Activated CD4-positive, alpha-beta T cell treated with anti-CD3 and anti-CD28 coated beads, Interleukin-2, amount 10 ng/mL, durations not matched to agents 24 days and 14 days (primary cell): ENCODE measurements at places on chromosomes 12 and 14. TPM values are rescaled to one million over a fixed set of nuclear protein-coding genes. Genes with fewer than 3 reads are reported as not detected.

Gene DIO3
- total RNA-seq = not detected in 2 replicates

Gene SIX6
- not detected in 2 replicates for total RNA-seq

Gene DPF3
- total RNA-seq = 1.5 and 2.8 TPM in 2 replicates

Gene CCDC175
- total RNA-seq = not detected in 2 replicates

Gene PLEKHD1
- 0.12 TPM in 1 of 2 replicates, not detected in the other for total RNA-seq

GRCh38 chr12:52197371-52198231 lies 5.8 kb upstream of the KRT80 start:
- H3K27ac ChIP-seq = no peak overlapping the region
- no peaks in the 10 kb centered on the region for H3K36me3 ChIP-seq

- DNase-seq = peak; percentile 92
- H3K27ac ChIP-seq = no peak overlapping the region
- peak overlapping the region; percentile 37 for H3K4me3 ChIP-seq
- H3K4me1 ChIP-seq = peaks cover 38% of the 10 kb centered on the region
- no peaks in the 10 kb centered on the region for H3K36me3 ChIP-seq
Observed at GRCh38 chr14:64764641-64765520, 60.7 kb downstream of the PLEKHG3 start.

- H3K4me3 ChIP-seq = no peak overlapping the region
- no peak overlapping the region for H3K27ac ChIP-seq
- H3K36me3 ChIP-seq = no peaks in the 10 kb centered on the region
Observed at GRCh38 chr14:86243158-86243557, 713.2 kb downstream of the FLRT2 start.

DNA sequence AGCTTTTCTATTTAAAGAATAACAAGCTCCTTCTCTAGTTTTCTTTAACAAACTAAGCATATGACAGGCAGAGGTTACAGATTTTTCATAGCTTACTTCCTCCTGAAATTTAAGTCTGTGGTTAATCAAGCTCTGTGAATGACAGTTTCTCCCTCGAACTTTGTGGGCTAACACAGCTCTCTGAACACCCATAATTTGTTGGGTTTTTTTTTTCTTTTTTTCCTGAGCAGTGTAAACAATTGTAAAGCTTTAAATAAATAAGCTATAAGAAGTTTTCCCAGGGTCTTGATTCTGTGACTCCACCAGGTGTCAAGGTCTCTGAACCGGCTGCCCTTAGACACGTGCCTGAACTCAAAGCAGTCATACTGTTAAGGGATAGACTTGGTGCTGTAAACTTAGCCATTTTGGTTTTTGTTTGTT lies 128.1 kb upstream of the AMIGO2 start:
- H3K36me3 ChIP-seq = peaks cover 71% of the 10 kb centered on the region
- peaks cover 65% of the 10 kb centered on the region for H3K4me1 ChIP-seq
- H3K4me3 ChIP-seq = peak overlapping the region; percentile 79
- DNase-seq = no peak
- peak overlapping the region; percentile 18 for H3K27ac ChIP-seq

DNA sequence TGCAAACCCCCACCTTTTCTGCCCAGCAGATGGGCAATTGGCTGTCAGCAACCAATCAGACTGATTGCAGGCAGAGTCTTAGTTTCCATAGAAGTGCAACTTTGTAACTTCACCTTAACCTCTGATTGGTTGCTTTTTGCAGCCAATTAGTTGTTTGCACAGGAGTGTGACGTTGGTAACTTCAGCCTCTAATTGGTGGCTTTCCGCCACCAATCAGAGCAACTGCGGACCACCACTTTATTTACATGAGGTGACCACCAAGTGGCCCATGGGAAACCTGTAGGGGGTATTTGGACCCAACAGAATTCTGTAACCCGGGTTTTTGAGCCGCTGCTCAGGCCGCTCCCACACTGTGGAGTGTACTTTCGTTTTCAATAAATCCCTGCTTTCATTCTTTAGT lies 32.3 kb downstream of the CDKN1B start:
- H3K27me3 ChIP-seq = no peaks in the 10 kb centered on the region
- no peak for DNase-seq
- peaks cover 54% of the 10 kb centered on the region for H3K36me3 ChIP-seq
- H3K4me1 ChIP-seq = peaks cover 15% of the 10 kb centered on the region

DNA sequence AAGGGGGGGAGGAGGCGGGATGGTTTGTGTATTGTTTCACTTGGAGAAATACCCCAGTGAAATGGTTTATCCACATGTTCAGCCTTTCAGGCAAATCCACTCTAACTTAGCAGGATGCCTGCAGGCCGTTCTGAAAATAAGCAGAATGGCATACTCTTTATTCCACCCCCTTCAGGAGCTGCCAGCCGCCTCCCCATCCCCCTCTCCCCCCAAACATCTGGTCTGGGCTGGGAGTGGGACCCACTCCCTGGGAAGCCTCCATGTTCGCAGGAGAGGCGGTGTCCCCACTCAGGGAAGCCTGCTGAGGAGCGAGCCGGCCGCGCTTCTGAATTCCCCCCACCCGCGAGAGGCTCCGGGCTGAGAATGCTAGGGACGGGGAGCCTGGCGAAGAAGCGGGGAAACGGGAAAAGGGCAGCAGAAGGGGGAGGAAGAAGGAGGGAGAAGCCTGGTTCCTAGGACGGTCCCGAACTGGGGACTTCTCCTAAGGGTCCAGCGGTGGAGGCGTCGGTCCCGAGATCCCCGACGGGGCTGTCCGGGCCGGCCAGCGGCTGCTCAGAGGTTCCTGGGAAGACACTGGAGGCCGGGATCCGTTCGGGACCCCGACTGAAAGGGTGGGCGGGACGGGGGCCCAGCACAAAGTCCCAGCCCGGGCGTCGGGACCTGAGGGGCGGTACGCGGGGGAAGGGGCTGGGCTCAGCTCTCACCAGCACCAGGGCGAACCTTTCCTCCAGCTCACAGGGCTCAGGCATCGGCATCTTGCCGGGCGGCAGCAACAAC lies 666 bp downstream of the FMNL3 start:
- peak; percentile 74 for DNase-seq
- H3K36me3 ChIP-seq = peaks cover 5% of the 10 kb centered on the region
- peaks cover 45% of the 10 kb centered on the region for H3K4me1 ChIP-seq
- H3K4me3 ChIP-seq = peak overlapping the region; percentile 97
- peak overlapping the region; percentile 89 for H3K27ac ChIP-seq

- H3K27ac ChIP-seq = peak overlapping the region; percentile 80
- H3K36me3 ChIP-seq = peaks cover 55% of the 10 kb centered on the region
- peak overlapping the region; percentile 42 for H3K4me3 ChIP-seq
- no peak for DNase-seq
Observed at GRCh38 chr12:65192963-65193516, 23.7 kb downstream of the LEMD3 start.

DNA sequence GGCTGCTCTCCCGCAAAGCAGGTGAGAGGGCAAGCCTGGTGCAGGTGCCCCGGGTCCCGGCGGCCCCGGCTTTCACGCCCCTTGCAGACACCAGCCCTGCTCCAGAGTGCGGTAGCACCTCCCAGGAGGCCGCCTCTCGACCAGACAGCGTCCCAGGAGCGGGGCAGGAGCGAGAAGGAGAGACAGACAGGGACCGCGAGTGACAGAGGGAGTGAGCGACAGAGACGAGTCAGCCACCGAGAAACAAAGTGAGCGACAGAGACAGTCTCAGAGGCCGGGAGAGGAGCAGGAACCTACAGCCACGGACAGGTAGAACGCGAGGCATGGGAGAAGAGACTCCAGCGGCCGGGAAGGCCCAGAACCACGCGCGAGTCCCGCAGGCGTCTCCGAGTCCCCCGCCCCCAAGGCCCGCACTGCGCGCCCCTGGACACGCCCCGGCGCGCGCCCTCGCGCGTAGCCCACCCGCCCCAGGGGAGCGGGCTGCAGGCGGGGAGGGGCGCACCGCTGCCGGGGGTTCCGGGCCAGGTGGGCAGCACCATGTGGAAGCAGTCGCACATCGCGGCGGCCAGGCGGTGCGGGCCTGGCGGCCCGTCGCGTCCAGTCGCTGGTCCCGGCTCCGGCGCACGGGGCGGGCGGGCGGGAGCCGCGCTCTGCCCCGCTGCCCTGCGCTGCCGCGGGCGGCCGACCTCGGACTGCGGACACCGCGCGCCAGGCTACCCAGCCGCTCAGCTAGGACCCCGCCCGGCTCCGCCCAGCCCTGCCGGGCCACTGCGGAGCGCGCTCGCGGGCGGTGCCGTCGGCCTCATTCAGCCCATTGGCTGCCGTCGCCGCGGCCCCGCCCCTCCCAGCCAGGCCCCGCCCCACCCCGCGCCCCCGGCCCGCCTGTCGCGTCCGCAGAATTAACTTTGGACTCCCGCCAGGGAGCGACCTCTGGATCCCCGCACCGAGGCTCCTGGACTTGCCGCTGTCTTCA lies at the start of gene AHNAK2:
Gene AHNAK2 (minus strand): TSS at position 694 of the 973 bp plus-strand sequence. CDS start 137 bp downstream, at position 557.
- peaks cover 9% of the 10 kb centered on the region for H3K4me1 ChIP-seq
- H3K27me3 ChIP-seq = peaks cover 24% of the 10 kb centered on the region
- H3K36me3 ChIP-seq = no peaks in the 10 kb centered on the region
- no peak within 1 kb of the TSS for H3K27ac ChIP-seq
- peak; percentile 91 for DNase-seq
